CD14-positive monocyte (primary cell): ENCODE measurements at places on chromosomes 2 and 18.

DNA sequence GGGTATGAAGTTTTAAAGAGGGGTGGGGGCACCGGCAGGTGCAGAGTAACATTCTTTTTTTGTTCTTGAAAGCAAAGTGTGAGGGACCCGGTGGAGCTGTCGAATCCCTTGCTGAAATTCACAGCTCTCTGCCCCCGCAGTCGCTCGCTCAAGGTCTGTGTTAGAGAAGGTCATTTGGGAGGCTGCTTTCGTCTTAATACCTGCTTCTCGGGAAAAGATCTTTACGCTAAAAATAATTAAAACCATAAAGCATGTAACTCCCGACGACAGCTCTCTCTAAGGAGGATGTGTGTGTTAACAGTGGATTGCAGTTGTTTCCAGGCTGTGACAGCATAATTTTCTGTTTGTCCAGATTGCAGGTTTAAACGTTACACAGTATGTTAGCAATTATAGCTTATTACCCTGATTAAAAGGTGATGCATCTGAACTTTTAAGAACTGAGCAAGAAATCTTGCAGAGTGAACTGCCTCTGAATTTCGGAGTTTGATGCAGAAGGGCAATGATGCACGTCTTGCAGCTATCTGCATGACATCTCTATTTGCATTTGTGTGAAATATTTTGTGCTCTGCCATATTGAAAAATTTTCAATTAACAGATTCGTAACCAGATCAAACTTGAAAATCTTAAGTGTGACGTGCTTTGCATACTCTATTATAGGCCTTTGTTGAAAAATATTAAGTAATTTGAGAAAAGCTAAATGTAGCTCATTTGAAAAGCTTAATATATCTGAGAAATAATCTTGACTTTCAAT lies 954 bp downstream of the RAPGEF4 start:
- no peak for DNase-seq

- no peak for DNase-seq
Measured at GRCh38 chr2:171991027-171991426, 8.7 kb upstream of the METAP1D start.

- DNase-seq = no peak
Measured at GRCh38 chr2:240974771-240975572, 23.4 kb upstream of the SNED1 start.

DNA sequence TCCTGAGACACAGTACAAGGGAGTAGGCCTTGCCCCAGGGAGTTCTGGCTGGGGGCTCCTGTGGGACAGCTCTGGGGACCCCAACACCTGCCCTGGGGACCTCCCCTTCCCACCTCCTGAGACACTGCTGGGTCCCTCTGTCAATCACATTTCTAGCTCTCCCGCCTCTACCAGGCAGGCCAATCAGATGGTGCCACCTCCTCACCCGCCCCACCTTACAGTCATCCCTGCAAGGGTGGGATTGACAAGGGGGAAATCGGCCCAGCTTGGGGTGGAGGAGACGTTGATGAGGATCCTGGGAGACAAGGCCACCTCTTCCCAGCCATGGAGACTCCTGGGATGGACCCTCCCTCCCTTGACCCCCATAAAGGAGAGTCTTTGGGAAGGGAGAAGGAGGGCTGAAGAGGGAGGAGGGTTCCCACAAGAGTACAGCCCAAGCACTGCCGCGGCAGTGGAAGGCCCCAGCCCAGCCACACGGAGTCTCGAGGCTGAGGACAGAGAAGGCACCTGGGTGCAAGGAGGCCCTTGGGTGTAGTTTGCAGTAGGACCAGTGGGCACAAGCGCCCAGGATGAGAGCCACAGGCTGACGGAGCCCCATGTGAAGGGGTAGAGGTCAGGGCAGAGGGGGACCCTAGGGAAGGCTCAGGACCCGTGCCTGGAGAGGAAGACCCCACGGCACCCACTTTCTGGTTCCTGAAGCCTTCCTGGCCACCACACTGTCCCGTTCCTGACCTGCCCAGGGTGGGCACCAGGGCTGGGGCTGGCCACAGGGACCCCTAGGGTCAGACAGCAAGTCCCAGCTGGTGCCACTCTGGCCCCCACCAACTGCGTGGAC lies 109.9 kb upstream of the OTOS start:
- DNase-seq = no peak

DNA sequence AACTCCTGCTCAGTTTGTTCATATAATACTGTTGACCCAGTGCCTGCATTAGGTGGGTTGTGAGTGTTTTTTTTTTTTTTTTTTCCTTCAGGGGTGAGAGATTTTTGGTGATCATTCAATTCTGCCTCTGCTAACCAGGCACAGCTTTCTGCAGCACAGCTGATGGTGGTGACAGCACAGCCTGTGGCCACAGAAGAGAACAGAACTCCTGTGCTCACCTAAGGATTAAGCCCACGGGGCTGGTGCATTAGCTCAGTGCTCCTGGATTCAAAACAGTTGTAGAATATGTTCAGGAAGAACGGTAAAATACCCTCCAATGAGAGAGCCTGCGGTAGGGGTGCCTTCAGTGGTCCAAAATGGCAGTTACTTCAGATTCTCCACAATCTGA lies 42.0 kb downstream of the PKP4 start:
- no peak for DNase-seq

DNA sequence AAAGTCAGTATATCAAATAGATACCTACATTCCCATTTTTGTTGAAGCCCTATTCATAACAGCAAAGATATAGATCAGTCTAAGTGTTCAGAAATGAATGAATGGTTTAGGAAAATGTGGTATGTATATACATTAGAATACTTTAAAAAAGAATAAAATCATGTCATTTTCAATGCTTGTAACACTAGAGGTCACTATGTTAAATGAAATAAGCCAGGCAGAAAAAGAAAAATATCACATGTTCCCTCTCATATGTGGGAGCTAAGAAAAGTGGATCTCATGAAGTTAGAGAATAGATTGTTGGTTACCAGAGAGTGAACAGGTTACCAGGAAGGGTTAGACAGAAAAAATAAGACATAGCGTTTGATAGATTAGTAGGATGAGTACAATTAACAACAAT lies 1111.0 kb upstream of the SLC39A10 start:
- DNase-seq = no peak

GRCh38 chr2:78589871-78590270 lies 435.6 kb upstream of the REG3G start:
- no peak for DNase-seq

DNA sequence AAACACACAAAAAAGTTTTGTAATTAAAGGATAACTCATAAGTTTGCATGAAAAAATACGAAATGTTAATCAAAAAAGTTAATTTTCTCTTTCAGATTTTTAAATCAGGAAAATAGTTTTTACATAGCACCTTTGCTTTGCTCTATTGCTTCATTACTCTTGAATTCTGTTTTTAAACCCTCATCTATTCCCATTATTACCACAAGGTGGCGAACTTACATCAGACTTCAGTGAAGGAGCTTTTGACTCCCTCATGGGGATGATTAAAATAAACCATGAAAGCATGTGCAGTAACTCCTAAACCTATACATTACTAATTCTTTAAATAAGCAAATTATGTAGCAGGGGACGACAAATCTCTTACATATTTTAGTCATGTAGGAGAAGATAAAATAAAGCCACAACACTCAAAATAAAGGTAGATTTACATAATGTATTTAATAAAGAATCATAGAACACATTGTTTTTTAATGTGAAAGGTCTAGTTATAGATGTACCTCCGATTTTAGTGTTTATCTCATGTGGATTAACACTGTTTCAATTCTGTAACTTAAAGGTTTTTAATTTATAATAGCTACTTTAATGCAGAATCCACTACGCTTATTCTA lies 105.2 kb downstream of the NETO1 start:
- no peak for DNase-seq

DNA sequence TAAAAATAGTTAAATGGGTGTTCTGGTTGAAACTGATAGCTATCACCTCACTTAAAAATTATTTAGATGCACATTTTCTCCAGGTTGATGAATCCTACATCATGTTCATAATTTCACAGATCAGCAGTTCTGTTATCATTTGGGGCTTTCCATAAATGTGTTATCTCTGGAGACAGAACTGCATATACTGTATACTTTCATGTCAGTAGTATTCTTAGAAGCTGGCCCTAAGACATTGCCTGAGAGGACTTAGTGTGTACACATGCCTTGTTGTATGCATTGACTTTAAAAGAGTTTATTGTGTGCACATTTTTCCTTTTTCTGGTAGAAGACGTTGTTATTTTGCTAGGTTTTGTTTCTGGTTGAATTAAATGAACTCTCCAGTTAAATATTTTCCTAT lies 41.0 kb downstream of the PIK3C3 start:
- DNase-seq = no peak

- no peak for DNase-seq
Measured at GRCh38 chr2:223109341-223109740, 57.4 kb downstream of the KCNE4 start.

DNA sequence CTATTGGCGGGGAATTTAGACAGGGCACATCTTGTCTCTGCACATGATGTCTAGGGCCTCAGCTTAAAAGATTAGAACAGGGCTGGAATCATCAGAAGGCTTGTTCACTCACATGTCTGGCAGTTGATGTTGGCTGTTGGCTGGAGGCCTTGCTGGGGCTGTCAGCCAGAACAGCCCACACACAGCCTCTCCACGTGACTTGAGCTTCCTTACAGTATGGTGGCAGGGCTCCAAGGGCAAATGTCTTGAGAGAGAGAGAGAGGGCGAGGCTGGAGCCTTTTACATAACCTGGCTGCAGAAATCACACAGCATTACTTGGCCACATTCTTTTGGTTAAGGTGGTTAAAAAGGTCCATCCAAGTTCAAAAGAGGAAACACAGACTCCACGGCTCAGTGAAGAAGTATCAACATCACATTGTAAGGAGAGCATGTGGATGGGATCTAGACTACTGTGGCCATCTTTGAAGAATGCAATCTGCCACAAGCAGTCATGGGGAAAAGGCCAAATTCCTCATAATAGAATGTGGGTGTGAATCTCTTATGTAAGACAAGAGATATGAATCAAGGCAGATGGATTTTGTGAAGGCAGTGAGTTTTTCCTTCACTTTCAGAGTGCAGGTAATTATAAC lies 30.4 kb downstream of the SRSF7 start:
- no peak for DNase-seq

DNA sequence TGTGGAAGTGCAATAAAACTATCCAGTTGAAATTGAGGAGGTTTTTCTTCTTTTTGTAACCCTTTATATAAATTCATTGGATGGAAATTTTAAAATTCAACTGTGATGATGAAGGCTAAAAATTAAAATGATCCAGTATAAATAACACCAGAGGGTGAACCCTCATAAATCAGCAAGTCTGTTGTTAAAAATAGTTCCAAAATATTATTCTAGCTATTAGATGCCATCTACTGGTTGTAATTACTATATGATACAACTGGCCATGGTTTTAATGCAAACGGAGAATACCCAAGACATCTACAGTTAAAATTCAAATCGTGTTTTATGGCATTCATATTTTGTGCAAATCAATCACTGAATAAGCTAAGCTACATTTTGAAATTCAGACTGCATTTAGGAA lies 53.8 kb downstream of the TMEM200C start:
- DNase-seq = no peak

GRCh38 chr2:105610576-105611332 lies 134.0 kb upstream of the NCK2 start:
- no peak for DNase-seq

- no peak for DNase-seq
Measured at GRCh38 chr2:11131166-11131920, 23.9 kb upstream of the SLC66A3 start.

DNA sequence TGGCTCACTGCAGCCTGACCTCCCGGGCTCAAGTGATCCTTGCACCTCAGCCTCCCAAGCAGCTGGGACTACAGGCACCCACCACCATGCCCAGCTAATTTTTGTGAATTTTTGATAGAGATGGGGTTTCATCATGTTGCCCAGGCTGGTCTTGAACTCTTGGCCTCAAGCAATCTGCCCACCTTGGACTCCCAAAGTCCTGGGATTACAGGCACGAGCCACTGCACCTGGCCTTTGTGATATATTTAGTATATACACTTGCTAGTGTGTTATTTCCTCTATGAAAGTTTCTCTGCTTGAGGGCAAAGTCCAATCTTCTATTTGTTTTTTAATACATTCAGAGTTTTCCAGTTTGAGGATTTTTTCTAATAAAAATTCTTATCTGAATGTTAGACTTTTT lies 119.3 kb downstream of the GALNT3 start:
- no peak for DNase-seq

DNA sequence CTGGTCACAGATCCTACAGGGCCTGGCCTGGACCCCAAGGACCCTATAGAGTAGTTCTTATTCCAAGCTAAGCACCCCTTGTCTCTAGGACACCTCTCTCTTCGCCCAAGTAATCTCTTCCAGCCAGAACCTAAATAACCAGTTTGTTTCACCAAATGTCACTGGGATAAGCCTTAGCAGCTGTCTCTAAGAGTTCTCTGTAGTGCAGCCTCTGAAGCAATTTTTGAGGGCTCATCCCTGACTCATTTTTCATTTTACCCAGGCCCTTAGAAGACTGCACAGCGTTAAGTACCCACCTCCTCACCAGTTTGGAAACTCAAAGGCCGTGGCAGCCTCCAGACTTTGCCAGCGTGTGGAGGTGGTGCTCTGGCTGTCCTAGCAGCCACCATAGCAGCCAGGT lies 290.1 kb upstream of the SIX2 start:
- no peak for DNase-seq

- DNase-seq = no peak
Measured at GRCh38 chr2:12210016-12210933, 463.8 kb downstream of the LPIN1 start.

GRCh38 chr2:143524559-143525401 lies 395.6 kb downstream of the ARHGAP15 start:
- DNase-seq = no peak

DNA sequence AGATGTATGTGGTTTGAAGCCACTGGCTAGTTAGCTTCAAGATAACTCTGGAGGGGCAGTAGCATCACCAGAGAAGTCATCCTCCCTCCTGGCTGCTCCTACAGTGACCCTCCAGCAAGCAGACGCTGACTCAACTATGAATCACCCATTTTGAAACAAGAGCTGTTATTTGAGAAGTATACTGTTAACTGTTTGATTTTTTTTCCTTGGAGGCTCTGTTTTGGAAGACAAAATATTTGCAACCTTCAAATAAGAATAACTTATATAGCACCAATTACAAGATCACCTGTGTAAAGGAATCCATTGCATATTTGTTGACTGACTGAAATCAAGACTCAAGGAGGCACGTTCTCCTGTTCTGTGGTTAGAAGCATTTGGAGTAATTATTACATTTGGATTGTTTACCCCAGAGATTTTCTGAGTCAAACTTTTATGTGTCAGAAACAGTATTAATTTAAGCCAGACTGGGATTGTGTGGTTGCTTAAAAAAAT lies 313.8 kb downstream of the MTX2 start:
- no peak for DNase-seq

GRCh38 chr2:182897137-182897536 lies 30.7 kb upstream of the FRZB start:
- no peak for DNase-seq

GRCh38 chr18:48815581-48816324 lies 135.0 kb downstream of the SMAD7 start:
- no peak for DNase-seq

DNA sequence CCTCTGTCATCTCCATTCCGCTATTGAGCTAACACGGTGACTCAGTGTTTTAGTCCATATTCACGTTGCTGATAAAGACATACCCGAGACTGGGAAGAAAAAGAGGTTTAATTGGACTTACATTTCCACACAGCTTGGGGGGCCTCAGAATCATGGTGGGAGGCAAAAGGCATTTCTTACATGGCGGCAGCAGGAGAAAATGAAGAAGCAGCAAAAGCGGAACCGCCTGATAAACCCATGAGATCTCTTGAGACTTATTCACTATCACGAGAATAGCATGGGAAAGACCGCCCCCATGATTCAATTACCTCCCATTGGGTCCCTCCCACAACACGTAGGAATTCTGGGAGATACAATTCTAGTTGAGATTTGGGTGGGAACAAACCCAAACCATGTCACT lies 22.6 kb upstream of the CXXC1 start:
- no peak for DNase-seq
